Stimulated activated CD8-positive, alpha-beta memory T cell treated with anti-CD3 and anti-CD28 coated beads, Interleukin-4, amount 100 ng/mL, for 4 hours (primary cell): ENCODE measurements at places on chromosomes 2 and 18.
A peak's percentile ranks its signal among the peaks of the same experiment; 100 is the strongest.

- no peak for DNase-seq
Observed at GRCh38 chr2:74205596-74205995, 7.2 kb downstream of the MTHFD2 start.

DNA sequence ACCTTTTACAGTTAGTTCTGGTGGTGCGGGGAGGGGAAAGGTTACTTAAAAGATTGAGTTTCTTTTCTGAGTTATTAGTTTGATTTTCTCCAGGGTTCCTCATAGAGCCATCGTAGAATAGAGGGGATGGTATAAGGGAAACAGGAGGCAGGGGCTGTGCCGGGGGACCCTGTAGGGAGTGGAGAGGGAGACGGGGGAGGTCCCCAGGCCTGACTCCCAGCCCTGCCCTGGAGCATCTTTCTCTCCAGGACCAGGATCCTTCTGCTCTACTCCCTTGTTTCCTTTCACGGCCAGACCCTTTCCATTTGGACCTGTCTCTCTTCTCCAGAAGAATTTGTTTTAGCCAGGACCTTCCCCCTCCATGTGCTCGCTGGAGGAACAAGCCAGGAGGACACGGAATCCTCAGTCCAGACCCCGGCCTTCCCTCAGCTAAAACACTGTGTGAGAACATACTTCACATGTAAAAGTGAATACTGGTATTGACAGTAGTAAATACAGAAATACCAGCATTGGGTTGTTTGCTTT, 35.4 kb downstream of the DGKD start:
- DNase-seq = no peak

- DNase-seq = no peak
Observed at GRCh38 chr18:35571138-35571537, 10.4 kb upstream of the GALNT1 start.

DNA sequence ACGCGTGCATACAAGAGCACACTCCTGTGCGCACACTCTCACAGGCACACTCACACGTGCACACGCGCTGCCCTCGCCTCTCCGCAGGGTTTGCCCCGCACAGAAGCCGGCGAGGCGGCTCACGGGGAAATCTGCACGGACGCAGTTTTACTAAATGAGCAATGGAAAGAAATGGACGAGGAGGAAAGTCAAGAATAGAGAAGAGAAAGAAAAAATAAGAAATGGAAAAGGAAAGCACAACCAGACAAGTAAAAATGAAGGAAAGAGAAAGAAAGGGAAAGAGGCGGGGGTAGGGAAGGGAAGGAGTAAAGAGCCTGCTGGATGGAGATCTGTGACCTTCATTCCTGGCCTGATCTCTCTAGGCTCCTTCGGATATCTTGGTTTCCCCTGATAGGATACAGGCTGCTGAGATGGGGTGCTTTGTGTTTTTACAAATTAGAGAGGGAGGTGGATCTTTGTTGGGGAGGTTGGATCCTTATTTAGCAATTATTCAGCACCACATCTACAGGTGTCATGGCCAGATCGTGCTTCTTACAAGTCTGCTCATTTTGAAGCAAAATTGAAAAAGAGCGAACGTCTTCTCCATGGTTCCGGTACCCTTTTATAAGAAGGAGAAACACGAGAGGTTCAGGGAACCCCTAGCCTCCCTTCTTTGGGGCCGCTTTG, 693 bp upstream of the LRP2 start:
- DNase-seq = no peak

GRCh38 chr2:33588232-33588631, 10.9 kb downstream of the FAM98A start:
- no peak for DNase-seq

DNA sequence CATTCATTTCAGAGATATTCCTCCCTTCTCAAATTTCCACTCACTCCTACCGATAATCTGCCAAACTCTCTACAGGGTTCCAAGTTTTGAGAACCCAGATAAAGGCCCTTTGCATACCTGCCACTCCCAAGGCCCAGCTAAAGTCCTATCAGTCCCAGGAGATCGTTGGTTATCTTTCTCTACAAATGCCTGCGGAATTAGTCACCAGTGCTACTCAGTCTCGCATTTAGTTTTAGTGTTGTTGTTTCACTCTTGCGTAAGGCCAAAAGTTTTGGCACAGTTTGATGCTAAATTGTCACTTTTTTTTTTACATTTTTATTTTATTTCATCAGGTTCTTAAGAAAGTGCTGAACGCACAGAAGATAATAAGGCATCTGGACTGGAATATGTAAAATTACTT, 29.2 kb upstream of the SETBP1 start:
- DNase-seq = no peak

GRCh38 chr2:20622731-20623130, 28.2 kb downstream of the HS1BP3 start:
- DNase-seq = no peak

DNA sequence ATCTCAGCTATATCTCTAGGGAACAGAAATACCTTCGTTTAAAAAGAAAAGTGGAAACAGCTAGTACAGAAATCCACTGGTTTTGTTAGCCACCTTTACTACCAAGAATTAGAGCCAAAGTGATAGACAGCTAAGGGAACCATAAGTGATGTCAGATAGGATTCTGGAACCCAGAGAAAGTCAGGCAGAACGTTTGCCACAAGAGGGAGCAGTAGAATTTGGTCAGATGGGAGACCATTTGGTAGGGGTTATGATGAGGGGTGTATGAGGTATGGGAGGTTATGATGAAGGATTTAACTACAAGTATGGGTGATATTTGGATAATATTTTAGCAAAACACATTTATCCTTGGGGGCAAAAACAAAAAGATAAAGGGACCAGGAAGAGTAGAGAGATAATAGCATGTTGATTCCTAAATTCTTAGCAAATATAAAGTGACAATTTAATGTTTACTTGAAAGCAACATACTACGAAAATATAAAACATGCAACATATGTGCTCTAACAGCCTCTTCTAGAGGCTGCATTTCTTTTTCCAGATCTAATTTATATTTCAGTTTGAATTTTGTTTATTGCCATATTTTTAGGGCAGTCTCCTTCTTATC, 3.3 kb downstream of the SLC8A1 start:
- no peak for DNase-seq

GRCh38 chr2:157868993-157869392, 7.1 kb downstream of the ACVR1 start:
- no peak for DNase-seq

GRCh38 chr2:196840171-196840570, 31.0 kb upstream of the C2orf66 start:
- no peak for DNase-seq

GRCh38 chr2:189260361-189260814, 80.8 kb upstream of the COL5A2 start:
- no peak for DNase-seq

GRCh38 chr2:224039080-224039769, at the start of gene SERPINE2:
SERPINE2 (minus strand) TSS chr2:224039286; CDS start chr2:224001900, 37,386 bp downstream.
- DNase-seq = peak; percentile 15

- DNase-seq = no peak
Observed at GRCh38 chr2:209458008-209458979, 34.4 kb downstream of the MAP2 start.

DNA sequence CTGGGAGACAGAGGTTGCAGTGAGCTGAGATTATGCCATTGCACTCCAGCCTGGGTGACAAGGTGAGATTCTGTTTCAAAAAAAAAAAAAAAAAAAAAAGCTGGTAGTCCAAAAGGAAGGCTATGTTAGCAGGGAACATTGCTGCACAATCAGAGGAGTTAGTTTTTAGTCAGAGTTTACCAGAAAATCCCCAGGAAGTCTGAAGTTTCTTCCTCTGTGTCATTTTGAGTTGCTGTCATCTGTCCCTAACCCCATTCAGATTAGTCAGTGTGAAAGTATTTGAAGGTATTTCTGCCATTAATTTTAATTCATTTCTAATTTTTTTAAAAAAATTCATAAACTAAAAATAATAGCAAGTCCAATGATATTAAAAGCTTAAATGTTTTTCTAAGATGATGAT, 33.5 kb upstream of the CERS6 start:
- DNase-seq = no peak

- DNase-seq = no peak
Observed at GRCh38 chr18:70022636-70023035, 75.0 kb upstream of the CD226 start.

DNA sequence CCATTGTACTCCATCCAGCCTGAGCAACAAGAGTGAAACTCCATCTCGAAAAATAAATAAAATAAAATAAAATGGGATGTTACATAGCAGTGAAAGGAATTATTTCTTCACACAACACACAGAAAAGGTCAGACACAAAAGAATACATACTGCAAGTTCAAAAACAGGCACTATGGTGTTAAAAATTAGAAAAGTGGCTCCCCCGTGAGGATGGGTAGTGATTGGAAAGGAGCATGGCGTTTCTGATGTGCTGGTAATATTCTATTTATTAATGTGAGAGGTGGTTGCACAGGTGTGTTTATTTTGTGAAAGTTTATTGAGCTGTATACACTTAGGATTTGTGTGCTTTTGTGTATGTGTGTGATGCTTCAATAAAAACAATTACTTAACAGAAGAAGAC, 22.9 kb upstream of the RAB10 start:
- DNase-seq = no peak

GRCh38 chr2:20590704-20591515, 60.0 kb downstream of the HS1BP3 start:
- no peak for DNase-seq

DNA sequence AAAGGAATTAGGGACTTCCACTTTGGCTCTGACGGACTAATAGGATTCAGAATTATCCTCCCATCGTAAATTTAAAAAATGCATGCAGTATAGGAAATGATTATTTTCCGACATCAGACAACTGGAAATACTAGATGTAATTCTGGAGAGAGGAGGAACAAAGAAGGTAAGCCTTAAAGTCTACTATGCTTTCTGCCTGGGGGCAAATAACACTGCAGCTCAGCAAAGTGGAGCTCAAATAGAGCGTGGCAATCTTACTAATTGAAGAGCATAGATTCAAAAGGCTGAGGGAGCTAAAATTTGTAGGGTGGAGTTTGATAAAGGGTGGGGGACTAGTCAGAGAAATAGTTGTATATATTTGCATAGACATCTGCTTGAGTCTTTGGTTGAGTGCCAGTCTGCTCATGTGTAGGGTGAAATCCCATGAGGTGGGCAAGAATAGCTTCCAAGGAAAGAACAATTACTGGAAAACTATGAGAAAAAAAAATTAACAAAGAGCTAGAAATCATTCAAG, 23.8 kb downstream of the COPS8 start:
- no peak for DNase-seq

DNA sequence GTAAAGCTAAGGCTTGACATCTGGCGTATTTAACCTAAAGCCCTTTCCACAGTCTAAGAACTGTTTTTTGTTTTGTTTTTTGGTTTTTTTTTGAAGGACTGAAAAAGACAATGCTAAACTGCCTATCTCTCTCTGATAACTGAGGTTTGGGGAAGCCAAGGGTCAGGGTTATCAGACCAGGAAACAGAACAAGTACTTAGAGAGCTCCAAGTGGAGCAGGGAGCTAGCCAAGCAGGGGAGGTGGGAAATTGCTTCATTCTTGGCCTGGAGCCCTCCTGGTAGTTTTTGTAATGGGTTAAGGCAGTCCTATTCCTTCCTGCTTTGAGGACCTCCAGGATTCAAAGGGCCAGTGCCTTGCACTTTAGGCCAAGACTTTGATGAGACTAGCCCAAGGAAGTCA, 154.3 kb upstream of the LTBP1 start:
- no peak for DNase-seq

DNA sequence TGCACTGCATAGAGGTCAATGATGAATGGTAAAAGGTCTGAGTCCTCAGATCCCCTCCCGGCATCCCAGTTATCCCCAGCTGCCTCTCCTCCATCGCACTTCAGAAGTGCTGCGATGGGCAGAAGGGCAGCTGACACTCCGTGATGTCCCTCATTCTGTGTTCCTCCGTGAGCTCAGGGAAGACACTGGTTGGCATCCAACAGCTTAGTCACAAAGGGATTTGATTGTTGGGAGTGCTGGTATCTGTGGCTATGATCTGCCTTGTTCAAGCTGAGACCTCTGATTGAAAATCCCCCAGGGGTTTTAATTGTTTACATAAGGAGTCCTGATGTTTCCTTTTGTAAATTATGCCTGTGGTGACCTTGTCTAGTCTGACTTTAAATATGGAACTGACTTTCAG, 19.0 kb upstream of the SAG start:
- no peak for DNase-seq

- no peak for DNase-seq
Observed at GRCh38 chr2:173456960-173457359, 102.3 kb downstream of the CDCA7 start.

DNA sequence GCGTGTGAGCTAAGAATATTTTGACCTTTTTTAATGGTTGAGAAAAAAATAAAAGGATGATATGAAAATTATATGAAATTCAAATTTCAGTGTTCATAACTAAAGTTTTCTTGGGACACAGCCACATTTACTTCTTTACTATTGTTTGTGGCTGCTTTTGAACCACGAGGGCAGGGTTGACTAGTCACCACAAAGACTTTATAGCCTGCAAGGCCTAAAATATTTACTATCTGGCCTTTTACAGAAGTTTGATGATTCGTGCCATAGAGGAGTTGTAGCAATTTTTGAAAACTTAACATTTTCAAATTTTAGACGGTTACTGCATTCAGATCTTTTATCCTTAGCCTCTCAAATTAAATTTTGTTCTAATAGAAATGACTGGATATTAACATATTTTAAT, 69.9 kb downstream of the LIMS1 start:
- no peak for DNase-seq

- no peak for DNase-seq
Observed at GRCh38 chr18:62522178-62522503, 684 bp upstream of the ZCCHC2 start.

GRCh38 chr2:235050980-235051351, 99.1 kb downstream of the SH3BP4 start:
- DNase-seq = no peak

GRCh38 chr2:28413152-28413898, 20.7 kb downstream of the FOSL2 start:
- no peak for DNase-seq

DNA sequence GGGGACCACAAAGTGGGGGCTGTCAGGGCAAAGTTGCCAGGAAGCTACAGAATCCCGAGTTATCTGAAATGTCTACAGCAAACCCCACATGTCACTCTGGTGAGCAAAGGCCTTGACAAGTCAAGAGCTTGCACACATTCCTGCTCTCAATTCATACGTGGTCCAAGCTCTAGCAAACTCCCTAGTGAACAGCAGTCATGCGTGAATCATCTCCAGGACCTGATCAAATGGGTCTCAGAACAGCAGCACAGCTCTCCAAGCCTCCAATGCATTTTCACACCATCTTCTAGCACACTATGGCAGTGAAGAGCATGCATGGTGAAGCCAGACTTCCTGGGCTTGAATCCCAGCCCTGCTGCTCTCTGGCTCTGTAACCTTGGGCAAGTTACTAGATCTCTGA, 68.5 kb downstream of the MYO5B start:
- DNase-seq = no peak
